ENCODE measurements at places on chromosomes 7 and 10. TPM values are rescaled to one million over a fixed set of nuclear protein-coding genes. Genes with fewer than 3 reads are reported as not detected.
A peak's percentile ranks its signal among the peaks of the same experiment; 100 is the strongest.

GRM3 gene
- total RNA-seq = not detected

LRRN3 gene
- 15.3 TPM for total RNA-seq

SCD gene
- 12.2 TPM for total RNA-seq

CDK14 gene
- 55.4 TPM for total RNA-seq

NUP205 gene
- total RNA-seq = 17.9 TPM

HKDC1 gene
- total RNA-seq = not detected

FOXI2 gene
- total RNA-seq = not detected

TMEM176A gene
- total RNA-seq = 153 TPM

NEUROD6 gene
- total RNA-seq = not detected

FAM20C gene
- 38.0 TPM for total RNA-seq

GRCh38 chr10:84685047-84685660, 356.8 kb downstream of the CCSER2 start:
- DNase-seq = no peak

GRCh38 chr7:41199136-41199535, 503.8 kb downstream of the INHBA start:
- DNase-seq = no peak

DNA sequence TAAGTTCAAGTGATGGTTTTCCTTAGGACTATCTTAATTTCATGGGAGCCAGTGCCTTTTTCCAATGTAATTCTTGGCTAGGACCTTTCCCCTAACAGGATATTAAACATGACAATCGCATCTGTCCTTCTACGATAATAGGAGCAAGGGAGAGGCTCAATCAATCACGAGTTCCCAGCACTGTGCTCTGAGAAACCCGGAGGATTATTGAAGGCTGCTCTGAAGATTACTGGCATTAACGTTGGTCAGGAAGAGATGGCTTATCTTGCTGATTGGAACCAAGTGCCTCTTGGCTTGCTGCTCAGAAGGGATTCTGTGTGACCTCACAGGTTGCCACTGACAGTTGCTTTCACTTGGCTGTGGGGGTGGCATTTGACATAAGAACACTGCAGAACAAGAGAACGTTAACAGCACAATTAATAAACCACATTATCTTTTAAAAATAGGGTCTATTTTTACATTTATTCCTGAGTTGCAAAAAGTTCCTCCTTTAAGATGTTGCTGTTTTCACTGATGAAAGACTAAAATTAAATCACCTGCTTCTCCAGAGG, 252.1 kb upstream of the TAC1 start:
- no peak for DNase-seq

- DNase-seq = no peak
Observed at GRCh38 chr10:8048281-8049008, 6.0 kb upstream of the GATA3 start.

DNA sequence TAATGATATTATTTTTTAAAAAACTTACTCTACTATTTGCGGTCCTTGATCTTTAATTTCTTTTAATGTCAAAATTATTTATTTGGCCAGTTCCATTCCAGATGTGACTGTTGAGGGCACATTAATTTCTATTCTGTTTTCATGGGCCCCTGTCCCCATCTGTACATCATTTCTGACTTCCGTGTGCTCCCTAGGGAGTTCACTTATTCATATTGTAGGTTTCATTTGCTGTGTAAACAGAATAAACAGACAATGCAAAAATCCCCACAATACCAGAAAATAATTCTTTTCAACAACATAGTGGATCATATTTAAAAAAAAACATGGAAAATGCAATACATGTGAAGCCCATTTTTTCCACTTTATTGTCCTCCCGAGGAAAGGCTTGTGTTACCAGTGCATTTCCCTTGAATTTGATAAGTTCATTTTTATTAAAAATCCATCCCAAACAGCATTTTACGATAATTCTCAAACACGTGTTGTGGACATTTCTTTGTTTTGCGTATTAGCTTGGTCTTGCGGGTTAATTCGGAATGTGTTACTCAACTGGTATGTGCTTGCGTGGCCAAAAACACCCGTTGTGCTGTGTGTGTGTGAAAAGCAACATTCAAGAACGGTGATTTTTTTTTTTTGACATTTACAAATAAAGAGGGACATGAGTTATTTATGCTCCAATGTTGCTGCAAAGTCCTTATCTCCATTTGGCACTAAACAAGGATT, 138.4 kb downstream of the MGMT start:
- DNase-seq = no peak

GRCh38 chr10:52483587-52483986, 169.5 kb downstream of the DKK1 start:
- DNase-seq = no peak

- no peak for DNase-seq
Observed at GRCh38 chr7:37683246-37684120, at the start of gene GPR141. GPR141 (plus strand) TSS chr7:37683766; CDS start chr7:37740394, 56,628 bp downstream.

GRCh38 chr10:91124016-91124415, 96.4 kb upstream of the PCGF5 start:
- DNase-seq = no peak

- DNase-seq = no peak
Observed at GRCh38 chr10:44242091-44242490, 142.8 kb downstream of the CXCL12 start.

DNA sequence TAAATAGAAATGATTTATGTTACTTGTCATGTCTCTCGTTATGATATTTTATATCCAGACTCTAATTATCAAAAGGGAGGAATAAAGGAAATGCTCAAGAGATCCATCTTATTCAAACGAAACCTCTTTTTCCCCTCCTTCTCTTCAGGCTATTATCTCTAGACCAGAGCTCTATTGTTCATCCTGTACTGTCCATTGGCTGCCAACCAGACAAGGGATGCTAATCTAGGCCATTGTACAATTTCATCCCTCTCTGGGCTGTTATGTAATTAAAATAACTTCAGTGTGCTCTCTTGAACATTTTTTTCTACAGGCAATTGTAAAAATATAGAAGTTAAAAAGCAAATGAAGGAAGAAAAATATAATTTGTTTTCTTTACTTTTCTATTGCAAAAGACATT, 220.4 kb downstream of the HDAC9 start:
- no peak for DNase-seq

- no peak for DNase-seq
Observed at GRCh38 chr10:129511758-129512157, 44.7 kb downstream of the MGMT start.

GRCh38 chr7:136976504-136977251, 108.2 kb downstream of the CHRM2 start:
- no peak for DNase-seq

- DNase-seq = no peak
Observed at GRCh38 chr10:28375399-28376354, 72.8 kb upstream of the MPP7 start.

DNA sequence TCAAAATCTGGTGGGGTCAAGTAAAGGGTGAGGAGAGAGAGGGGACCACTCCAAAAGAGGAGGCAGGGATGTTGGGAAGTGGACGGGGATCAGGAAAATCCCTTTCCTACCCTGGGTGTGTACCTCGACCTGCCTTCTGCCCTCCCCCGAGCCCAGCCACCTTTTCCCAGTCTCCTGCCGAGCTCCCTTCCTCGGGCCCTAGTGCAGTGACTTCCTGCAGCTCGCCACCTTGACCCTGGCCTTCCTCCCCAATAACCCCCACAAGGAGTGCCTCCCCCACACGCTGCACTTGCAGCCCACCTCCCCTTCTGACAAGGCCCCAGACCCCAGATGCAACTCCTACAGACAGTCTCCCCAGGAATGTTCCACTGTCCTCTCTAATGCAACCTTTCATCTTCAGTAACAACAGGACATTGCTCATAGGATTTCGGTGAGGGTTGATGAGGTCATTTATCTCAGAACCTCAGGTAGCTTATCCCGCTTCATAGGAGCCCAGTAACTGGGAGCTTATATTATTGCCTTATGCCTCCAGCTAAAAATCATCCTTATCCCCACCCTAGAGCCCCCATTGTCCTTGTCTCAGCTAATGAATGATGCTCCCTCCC, 90.1 kb downstream of the MKI67 start:
- no peak for DNase-seq

DNA sequence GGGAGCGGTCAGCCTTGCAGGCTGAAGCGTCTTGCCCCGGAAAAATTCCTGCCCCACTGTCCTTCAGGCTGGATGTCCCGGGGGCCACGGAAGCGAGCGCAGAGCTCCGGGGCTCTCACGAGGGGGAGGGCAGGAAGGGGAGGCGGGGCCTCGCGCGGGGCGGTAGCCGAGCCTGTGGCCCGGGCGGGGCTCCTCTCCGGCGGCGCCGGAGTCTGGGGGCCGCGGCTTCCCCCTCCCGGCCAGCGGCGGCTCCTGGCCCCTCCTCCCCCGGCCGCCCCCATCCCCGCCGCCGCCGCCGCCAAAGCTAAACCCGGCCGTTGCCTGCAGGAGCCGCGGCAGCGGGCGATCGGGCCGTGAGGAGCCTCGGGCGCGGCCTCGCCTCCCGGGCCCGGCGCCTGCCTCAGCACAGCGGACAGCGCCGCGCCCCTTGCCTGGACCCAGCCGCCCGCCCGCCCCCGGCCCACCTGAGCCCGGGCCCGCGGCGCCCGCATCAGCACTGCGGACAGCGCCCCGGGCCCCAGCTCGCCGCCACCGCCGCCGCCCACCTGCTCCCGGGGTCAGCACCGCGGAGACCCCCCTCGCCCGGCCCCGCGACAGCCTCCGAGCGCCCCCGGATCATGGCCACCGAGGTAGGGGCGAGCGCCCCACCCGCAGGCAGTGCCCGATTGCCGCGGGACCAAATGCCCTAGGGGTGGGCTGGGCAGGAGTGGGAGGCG, at the start of gene GOLGA7B:
GOLGA7B (plus strand) TSS at position 157 of the 716 bp plus-strand sequence; CDS start at position 618, 461 bp downstream.
- peak; percentile 39 for DNase-seq

- DNase-seq = no peak
Observed at GRCh38 chr10:72511459-72511858, 114.4 kb downstream of the MICU1 start.

DNA sequence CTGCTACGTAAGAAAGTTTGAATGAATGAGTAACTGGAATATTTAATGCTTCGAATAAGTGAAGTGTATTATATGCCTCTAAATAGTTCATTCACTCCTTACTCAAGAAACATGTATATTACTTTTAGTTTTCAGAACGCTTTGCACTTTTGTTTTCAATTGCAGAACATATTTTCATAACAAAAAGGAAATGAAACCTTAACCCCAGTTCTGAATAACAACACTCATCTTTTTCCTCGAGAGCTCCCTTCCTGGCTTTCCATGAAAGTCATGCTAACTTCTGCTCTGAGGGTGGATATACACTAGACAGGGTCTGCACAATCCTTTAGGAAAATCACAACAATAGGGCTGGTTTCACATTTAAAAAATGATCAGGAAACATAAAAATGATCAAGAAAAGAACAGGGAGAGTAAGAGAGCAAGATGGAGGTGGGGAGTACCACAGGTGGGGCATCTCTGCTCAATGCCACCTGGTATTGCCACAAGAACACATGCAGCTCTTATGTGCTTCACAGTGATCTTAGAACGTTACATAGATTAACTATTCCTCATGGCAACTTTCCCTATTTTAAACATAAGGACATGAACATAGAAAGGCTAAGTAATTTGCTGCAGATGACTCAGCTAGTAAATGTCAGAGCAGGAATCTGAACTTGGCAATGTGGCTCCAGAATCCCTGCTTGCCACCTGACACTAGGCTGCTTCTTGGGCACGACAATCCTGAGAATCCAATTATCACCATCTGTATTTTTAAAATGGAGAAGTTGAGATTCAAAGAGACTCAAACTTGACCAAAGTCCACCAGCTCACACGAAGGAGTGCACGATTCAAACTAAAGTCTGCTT, 219.5 kb upstream of the AOAH start:
- no peak for DNase-seq

DNA sequence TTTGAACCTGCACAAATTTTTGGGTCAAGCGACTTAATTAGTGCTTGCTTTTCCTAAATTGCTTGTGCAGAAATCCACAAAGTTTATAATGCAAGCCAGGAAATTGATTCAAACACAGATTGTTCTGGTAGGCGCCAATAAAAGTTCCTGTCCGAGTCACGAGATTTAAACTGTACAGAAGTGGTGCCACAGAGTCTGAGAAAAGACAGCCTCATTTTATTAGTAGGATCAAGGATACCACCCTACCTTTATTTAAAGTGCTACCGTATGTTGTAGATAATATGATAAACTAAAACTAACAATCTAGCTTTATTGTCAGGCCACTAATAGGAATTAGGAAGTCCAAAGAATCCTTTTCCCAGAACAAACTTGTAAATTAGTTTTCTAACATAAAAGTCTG, 696.7 kb downstream of the TNS3 start:
- no peak for DNase-seq

DNA sequence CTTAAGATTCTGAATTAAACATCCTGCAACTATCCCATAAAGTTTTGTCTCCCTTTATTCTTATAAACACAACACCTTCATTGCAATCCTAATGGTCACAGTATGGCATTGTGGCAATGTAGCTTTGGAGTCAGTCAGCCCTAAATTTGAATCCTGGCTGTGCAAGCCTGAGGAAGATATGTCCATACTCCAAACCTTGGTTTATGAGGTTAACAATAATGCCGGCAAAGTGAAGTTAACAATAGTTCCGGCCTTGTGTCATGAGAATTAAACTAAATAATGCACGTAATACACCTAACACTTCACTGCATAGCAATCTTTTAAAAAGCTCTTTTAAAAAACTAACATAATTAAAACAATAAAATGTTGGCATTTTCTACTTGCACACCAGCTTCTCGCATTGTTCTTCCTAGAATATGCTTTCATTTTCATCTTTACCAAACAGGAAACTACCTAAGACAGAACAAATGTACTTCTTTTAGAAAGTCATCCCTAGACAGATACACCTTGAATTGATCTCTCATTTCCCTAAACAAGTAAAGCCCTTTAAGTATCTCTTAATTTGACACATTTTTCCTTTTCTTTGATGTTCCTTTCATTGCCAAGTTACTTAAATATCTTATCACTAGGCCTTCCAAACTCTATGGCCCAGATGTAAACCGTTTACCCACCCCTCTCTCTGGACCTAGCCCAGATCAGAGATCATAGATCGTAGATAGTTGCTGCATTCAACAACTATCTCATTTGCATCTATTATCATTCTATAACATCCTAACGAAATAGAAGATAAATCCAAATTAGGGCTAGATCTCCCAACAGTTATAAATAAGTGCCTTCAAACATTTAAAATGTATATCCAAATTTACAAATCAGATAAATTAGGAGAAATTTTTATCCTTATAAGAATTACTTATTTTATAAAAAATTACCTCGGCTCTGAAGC, 66.7 kb downstream of the CREB3L2 start:
- no peak for DNase-seq

DNA sequence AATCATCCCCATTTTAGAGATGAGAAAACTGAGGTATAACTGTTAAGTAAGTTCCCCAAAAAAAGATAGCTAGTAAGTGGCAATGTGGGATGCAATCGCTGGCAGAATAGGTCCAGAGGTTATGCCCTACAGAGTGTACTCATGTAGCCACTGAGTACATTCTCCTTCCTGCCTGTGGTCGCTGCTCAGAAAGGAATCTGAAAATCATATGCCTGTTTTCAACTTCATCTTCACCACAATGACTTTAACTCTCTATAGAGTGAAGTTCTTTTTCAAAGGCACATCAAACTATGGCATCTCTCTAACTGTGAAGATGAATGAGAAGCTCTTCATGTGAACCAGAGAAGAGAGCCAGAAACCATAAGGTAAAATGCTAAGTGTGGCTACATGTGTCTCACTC, 162.2 kb upstream of the SLC25A13 start:
- no peak for DNase-seq

GRCh38 chr7:94406696-94407095, 12.0 kb downstream of the COL1A2 start:
- DNase-seq = no peak

- DNase-seq = no peak
Observed at GRCh38 chr7:80224415-80224814, 89.8 kb downstream of the GNAI1 start.

All from right cardiac atrium (tissue), 5 donors.